T-helper 22 cell (primary cell): ENCODE measurements at places on chromosomes 2 and 18.

DNA sequence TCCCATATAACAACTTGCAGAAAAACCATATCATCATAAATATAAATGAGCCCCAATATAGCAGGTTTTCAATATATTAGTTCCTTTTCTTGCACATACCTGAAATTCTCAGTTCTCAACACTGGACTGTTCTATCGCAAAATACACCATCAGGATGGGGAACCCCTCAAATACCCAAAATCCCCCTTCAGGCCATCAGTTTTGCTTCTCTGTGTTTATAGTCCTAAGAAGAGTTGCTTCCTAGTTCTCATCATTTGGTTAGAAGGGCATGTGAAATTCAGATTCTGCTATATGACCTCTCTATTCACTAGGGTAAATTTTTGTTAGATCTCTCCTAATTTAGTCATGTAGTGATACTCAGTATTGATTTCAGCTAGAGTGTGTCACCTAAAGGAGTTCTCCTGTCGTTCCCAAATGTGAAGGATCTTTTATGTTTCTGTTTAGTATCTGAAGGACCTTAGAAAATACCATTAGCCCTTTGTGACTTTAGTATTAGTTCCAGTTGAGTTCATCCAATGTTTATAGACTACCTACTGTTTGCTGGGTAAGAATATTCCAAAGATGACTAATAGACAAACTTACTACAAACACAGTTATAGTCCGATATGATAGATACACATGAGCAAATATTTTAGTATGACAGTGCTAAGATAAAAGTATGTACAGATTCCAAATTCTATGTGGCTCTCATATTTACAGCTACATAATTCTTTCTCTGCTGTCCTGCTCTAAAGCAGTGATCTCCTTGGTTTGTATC, 115.8 kb downstream of the TTC27 start:
- no peak for DNase-seq

- DNase-seq = no peak
Measured at GRCh38 chr2:38178556-38179419, 102.8 kb upstream of the CYP1B1 start.

GRCh38 chr2:54915101-54915500, 135.2 kb downstream of the RTN4 start:
- no peak for DNase-seq

GRCh38 chr18:37334631-37335408, 230.8 kb downstream of the CELF4 start:
- no peak for DNase-seq

GRCh38 chr2:121052023-121052422, 233.0 kb downstream of the TFCP2L1 start:
- no peak for DNase-seq

DNA sequence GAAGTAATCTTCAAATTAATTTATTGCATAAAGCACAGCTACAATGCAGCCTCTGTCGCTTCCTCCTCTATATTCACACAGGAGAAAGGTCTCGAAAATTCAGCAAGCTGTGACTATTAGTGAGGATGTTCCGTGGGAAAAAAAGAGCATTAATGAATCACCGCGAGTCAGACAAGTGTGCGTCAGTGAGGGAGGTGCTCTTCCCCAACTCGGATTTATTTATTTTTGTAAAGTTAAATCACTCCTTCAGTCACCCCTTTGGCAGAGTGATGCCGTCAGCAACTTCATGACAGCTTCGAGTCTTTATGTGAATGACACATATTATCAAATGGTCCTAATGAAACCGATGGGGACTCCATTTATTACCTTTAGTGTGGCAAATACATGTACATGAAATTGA, 648.9 kb upstream of the SALL3 start:
- DNase-seq = no peak

DNA sequence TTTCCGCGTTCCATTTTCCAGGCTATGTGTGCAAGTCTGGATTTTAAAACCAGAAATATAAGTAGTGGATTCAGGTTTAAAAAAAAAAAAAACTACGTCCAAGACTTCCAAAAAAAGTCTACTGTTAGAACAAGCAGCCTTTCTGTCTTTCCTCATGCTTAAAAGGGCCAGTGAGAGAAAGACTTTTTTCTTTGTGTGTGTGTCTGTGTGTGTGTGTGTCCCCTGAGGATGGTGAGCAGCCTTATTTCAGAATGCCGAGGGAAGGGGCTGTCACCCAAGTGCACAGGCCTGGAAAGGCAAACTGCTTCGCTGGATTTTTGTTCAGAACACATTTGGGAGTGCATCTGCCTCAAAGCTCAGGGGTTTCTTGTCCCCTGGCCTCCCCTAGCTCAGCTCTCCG, 98.8 kb downstream of the ZBTB7C start:
- DNase-seq = no peak

- peak; percentile 43 for DNase-seq
Measured at GRCh38 chr2:95025406-95026319, at the start of gene MAL. Gene MAL, plus strand, starts transcription at chr2:95025708. Its CDS starts 85 bp downstream, at chr2:95025793.

- no peak for DNase-seq
Measured at GRCh38 chr2:127891811-127892210, 6.1 kb upstream of the AMMECR1L start.

- no peak for DNase-seq
Measured at GRCh38 chr2:205358351-205358815, 323.9 kb upstream of the NRP2 start.

DNA sequence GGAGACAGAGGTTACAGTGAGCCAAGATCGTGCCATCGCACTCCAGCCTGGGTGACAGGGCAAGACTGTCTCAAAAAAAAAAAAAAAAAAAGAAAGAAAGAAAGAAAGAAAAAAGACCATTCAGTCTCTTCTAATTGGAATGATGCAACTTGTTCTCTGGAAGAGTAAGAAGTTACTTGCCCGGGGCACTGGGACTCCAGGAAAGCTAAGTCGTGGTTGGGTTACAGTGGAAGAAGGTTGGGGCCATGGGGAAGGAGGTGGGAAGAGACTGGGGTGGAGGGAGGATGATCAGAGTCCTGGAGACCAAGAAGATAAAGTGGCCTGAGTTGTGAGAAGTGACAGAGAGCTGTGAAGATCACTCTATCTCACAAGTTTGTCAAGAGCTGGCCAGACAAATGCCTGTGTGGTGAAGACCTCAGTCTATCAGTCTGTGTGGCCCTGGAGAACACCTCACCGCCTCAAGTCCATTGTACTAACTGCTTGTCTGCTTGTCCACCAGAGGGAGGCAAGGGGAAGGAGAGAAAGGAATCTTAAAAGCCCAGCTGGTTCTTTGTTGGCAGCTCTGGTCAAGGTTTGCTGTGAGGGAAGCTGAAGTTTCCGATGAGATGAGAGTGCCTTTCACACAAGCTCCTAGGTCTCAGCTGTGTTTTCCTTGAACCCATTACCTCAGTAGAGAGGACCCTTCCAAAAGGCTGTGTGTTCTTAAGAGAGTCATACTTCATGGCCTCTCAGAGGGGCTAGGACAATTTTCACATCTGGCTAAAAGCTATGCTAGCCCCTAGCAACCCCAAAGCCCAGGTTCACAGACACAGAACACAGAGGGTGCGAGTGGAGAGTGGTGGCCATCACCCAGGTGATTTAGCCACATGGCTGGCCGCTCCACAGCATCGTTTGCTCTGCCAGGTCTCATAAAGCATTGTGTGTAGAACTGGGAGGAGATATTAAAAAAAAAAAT, 72.0 kb upstream of the TMEM178A start:
- DNase-seq = no peak

GRCh38 chr2:106189325-106189724, 4.8 kb downstream of the UXS1 start:
- no peak for DNase-seq

- no peak for DNase-seq
Measured at GRCh38 chr2:108388045-108388444, 10.3 kb downstream of the SULT1C4 start.

GRCh38 chr18:48698707-48699106, 159.9 kb downstream of the CTIF start:
- DNase-seq = no peak

DNA sequence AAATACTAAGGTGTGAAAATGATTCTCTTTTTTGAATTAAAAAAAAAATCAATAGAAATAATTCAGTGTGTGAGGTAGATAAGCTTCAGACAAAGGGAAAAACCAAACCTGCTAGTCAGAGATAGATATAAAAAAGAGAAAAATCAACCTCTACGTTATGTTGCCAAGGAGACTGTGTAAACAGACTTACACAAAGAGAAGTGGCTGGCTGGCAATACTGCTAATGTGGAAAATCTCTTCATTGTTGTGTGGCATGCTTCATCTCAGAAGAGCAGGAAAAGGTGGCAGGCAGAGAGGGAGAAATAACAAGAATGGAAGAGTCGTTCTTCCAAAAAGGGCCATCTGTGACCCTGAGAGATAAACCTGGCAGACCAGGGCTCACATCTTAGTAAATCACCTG, 200.8 kb downstream of the SLC8A1 start:
- DNase-seq = no peak

DNA sequence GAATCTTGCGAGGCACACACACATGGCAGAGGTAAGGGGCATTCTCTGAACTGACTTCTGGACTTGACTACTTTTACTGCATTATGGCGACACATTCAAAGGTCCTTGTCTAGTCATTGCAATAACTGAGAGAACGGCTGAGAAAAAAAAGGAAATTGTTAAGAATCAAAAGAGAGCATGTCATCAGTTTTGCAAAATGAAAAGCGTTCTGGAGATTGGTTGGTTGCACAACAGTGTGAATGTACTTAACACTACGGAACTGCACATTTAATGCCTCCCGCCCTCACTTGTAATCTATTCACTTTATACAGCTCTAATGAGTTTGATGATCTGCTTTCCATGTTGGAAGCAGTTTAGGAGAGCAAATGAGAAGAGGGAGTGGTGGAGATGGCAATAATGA, 68.5 kb upstream of the NFU1 start:
- DNase-seq = no peak

- DNase-seq = no peak
Measured at GRCh38 chr18:27855486-27855885, 321.4 kb downstream of the CDH2 start.

DNA sequence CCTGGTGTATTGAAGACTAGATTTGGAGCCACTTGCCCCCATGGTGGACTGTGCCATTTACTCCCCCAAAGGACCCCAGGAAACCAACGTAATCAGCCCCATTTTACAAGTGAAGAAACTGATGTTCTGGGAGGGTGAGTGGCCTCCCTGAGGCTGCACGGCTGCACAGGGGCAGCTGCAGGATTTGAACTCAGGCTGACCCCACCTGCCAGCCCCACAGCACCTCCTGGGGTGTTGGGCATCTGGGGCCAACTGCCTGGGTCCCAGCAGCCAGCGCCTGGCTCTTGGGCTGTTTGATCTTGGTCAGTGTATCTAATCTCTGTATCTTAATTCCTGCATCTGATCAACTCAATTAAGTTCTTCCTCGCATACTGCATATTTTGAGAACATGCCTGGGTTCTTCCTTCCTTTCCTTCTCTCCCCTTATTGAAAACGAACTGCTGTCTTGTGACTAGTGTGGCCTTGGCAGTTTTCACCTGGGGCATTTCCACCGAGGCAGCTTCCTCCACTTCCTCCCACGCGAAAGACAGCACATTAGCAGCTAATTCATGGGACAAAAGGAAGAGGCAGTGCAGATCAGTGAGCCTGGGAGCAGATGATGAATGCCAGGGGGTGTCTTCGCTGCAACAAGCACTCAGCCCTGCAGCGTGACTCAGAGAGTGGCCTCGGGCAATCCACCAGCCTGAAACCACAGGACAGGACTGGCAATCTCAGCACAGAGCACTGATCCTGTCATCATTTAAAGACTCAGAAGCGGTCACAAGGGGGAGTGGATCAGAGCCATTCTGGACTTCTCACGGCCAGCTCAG, 184.1 kb upstream of the RAB12 start:
- no peak for DNase-seq

GRCh38 chr2:225064928-225065327, 22.7 kb upstream of the DOCK10 start:
- no peak for DNase-seq

DNA sequence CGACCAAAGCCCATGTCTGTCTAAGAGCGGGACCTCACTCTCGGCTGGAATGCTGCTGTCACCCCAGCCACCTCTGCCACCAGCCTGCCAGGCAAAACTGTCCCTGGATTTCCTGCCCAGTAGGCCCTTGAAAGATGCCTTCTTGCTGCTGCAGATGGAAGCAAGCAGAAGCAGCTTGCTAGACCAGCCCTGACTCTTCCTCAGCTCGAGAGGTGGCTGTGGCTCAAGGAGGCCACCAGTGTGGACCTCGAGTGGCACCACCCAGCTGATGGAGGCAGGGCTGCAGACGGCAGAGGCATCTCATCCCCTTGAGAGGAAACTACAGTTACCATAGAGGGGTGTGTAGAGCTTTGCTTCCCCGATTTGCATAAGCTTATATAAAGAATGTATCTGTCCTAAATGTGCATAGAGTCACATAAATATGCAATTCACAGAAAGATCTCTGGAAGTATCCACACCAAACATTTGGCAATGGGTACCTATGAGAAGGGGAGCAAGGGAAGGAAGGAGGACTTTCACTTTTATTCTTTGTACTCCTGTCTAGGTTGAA, 20.6 kb downstream of the ADCY3 start:
- no peak for DNase-seq

DNA sequence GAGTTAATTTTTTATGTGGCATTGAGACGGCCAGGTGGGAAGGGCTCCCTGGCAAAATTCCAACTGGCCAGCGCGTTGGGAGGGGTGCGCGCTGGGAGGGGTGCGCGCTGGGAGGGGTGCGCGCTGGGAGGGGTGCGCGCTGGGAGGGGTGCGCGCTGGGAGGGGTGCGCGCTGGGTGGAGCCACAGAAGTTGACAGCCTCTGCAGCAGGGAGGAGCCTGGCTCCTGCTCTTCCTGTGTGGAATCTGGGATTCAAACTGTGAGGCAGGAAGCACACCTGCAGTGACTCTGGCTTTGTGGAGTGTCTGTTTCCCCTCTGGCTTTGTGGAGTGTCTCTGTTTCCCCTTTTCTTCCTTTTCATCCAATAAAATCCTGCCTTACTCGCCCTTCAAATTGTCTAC, 147.9 kb upstream of the CBLN2 start:
- DNase-seq = no peak

- no peak for DNase-seq
Measured at GRCh38 chr2:152173831-152174230, 1.7 kb downstream of the STAM2 start.

DNA sequence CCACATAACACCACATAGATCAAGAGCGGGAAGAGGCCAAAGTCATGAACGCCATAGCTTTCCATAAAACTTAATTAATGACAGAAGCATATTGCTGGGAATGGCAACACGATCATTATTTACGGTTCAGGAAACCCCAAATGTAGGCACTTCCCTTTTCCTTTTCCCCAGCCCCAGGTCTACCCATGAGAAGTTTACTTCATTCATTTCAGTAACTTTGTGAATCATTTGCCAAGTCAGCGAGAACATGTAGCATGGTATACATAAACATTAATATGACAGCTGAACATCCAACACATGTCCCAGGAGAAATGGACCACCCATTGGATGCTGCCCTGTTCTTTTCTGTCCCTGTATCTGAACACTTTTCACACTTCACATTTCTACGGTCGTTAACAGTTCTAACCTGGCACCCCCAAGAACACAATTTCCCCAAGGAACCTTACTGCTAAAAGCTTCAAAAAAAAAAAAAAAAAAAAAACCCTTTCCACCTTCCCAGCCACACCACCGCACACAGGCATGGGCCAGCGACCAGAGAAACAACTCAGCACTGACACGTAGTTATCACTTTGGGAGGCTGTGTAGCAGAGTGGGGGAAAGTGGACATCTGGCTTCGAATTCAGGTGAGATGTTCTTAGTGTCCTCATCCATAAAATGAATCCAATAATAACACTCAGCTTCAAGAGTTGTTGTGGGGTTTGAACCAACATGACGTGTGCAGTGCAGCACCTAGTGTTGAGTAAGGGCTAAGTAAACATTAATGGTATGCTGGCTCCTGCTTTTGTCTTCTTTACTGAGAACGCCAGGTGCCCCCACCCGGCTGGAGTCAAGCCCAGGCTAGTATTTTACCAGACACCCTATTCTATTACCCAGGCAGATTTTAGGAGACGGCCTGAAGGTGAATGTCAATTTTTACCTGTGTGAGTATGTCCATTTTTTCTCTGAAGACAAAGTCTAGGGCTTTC, 371.5 kb downstream of the LNPK start:
- DNase-seq = no peak
